Aorta (tissue), 5 donors: ENCODE measurements at places on chromosomes 12 and 14. TPM values are rescaled to one million over a fixed set of nuclear protein-coding genes. Genes with fewer than 3 reads are reported as not detected.

Gene ZBTB42
- total RNA-seq: 4.7 TPM

Gene TMEM233
- total RNA-seq: 1.0 TPM

Gene RAB21
- 97.2 TPM for total RNA-seq

Gene CELA1
- not detected for total RNA-seq

Gene PIK3C2G
- not detected for total RNA-seq

Gene LALBA
- not detected for total RNA-seq

Gene USP44
- 1.6 TPM for total RNA-seq
